ENCODE measurements at places on chromosomes 4 and X.

DNA sequence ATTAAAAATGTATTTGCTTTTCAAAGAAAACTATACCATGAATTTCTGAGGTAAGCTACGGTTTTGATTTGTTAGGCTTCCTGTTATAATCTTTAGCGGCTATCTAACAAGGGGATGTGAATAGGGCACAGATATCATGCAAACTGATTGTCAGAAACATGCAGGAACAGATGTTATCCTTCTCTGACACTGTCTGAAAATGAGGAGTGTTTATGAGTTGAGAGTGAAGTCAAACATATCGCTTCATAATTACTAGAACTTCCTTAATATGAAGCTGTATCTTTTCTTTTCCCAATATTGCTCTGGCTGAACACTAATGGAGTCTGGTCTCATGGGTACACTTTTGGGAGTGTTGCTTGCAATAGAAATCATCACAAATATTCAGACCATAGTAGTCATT lies 16.3 kb upstream of the SULT1B1 start:
- no peak for DNase-seq

DNA sequence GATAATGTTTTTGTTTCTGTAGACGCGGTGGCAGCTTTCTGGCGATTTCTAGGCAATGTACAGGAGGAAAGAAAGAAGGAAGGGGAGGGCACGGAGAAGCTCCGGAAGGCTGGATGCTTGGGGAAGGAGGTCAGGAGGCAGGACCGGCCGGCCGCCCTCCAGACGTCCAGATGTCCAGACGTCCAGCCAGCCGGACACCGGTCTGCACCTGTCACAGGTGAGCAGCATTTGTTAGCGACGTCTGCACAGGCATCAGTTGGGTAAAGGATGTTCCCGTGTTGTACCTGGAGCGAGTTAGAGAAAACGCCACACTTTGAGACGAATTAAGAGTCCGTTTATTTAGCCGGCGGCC lies 90.0 kb upstream of the PPP2R3B start:
- DNase-seq = no peak

DNA sequence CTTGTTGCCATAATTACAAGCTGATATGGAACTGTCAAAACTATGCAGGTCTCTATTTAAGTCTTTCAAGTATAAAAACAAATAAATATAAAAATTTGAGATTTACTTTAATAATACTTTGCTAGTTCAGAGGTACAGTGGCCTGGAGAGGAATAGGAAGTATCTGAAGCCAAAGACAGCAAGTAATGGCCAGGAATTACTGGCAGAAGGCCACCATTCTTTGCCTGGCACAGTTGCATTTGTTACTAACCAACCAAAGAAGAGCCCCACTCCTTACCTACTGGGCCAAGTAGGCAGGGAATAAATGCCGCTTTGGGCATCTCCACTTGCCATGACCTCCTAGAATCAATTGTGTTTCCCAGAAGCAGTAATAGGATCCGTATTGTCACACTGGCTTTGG lies 13.8 kb upstream of the ADAMTS3 start:
- no peak for DNase-seq

DNA sequence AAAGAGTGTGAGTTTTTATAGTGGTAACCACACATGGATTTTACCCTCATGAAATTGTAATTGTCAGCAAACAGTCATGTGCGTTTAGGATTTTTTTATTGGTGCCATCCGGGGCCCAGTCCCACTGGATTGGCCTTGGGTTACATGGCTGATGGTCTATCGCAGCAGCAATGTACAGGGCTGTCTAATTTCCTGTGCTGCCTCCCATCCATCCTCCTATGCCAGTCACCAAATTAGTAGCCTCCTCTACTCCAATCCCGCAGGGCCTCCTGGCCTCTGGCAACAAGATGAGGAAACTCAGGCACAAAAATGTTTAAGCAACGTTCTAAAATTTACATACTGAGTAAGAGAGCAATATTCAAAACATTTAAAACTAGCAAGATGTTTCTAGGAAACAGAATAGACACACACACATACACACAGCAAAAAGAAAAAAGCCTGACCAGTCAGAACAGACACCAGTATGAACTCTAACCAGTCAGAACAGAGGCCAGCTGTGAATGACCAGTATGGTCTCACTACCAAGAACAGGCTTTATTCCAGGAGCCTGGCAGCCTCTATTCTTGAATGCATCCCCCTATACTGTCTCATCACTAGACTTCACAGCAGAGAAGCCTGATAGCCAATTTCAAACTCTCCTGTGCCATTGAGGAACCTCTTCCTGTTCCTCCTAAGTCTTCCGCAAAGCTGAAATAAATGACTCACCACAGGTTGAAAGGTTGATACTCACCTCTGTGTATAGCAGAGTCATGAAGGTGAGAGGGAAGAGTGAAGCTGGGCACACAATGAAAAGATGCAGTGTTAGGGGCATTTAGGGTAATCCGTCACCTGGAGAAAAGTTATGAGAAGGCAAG lies 42.6 kb downstream of the CHRNA9 start:
- DNase-seq = no peak

GRCh38 chr4:141637565-141637964 lies 1.2 kb downstream of the IL15 start:
- peak; percentile 51 for DNase-seq

- no peak for DNase-seq
Observed at GRCh38 chrX:19814240-19814639, 73.2 kb downstream of the SH3KBP1 start.

DNA sequence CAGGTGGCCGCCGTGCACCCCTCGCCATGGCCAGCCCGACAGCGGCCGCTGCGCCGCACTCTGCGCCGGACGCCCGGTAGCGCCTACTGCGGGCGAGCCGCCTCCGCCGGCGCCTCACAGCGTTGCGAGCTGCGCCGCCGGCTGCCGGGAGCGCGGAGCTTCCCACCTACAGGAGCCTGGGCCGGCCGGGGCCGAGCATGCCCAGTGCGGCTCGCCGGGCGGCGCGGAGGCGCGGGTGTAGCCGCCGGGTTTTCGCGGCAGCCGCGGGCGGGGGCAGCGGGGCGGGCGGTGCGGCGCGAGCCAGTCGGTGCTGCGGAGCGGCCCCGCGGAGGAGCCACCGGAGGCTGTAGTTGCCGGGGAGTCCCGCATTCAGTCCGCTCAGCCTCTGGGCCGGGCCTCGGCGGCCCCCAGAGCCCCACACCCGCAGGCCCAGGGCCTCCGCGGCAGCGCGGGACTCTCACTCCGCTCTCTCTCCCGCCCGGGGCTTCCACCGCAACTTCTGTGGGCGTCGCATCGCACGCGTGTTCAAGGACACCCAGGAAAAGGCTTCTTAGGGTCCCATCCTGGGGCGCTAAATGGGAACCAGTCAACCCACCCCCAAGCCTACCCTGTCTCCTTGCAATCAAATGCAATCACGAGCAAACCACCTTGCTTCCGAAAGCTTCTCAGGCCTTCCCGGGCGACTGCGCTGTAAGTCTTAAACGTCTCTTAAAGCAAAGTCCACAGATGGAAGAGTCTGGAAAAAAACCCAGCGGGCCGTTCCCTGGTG lies at the start of gene MFAP3L:
MFAP3L (minus strand) TSS at position 143 of the 769 bp plus-strand sequence. CDS start 20,518 bp downstream, outside the sequence.
- peak; percentile 93 for DNase-seq

DNA sequence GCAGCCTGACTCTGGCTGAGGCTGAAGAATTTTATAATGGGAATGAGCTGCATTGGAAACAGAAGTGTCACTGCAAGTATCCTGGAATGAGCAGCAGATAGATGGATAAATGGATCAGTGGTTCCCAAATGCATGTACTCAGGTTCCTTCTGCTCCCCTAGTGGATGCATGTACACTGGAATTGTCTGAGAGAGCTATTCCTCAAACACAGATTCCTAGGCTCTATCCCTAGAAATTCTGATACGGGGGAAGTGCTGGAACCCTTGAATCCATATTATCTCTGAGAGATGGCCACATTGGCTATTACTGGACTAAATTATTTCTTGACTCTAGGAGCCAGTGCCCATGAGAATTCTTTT lies 64.8 kb downstream of the TMEM131L start:
- DNase-seq = no peak

- DNase-seq = no peak
Observed at GRCh38 chr4:41820473-41820872, 71.9 kb upstream of the PHOX2B start.

- DNase-seq = no peak
Observed at GRCh38 chr4:61741327-61742096, 541.4 kb downstream of the ADGRL3 start.

DNA sequence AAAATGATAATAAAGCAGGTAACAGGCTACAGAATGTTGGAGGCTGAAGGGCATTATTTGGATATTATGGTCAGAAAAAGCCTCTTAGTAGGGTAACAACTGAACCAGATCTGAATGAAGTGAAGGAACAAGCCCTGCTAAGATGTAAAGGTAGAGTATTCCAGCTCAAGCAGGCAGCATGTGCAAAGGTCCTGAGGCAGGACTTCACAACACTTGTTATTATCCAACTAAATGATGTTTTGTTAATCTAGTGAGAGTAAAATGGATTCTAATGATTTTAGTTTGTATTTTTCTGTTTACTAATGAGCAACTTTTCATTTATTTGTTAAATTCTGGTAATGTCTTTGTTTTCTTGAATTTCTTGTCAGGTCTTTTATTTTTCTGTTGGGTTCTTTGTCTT lies 35.7 kb downstream of the RAB33B start:
- no peak for DNase-seq

DNA sequence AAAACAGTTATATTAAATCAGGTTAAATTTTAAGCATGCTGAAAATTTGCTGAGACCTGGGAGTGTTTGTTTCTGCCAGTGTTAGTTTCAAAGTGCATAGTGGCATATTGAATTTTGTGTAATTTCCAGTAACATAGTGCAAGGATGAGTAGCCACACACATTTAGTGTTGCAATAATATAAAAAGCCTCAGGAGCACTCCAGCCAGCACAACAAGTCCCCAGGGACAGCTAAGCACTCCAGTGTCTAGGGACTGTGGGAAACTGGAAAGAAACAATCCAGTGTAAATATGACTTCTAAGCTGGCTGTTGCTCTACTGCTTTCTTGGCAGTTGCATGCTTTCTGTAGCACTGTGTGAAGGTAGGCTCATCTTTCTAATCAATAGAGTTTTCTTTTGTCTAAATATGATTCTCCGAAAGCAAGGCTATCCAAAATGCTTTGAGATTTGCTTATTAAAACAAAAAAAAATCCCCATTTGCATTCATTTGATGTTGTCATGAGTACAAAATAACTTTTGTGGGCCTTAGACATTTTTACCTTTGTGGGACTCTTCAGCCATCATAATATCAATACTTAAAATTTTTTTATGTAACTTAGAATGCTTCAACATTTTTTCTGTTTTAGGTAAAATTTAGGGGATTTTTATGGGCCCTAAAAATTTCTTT lies 24.2 kb upstream of the CXCL2 start:
- DNase-seq = no peak

DNA sequence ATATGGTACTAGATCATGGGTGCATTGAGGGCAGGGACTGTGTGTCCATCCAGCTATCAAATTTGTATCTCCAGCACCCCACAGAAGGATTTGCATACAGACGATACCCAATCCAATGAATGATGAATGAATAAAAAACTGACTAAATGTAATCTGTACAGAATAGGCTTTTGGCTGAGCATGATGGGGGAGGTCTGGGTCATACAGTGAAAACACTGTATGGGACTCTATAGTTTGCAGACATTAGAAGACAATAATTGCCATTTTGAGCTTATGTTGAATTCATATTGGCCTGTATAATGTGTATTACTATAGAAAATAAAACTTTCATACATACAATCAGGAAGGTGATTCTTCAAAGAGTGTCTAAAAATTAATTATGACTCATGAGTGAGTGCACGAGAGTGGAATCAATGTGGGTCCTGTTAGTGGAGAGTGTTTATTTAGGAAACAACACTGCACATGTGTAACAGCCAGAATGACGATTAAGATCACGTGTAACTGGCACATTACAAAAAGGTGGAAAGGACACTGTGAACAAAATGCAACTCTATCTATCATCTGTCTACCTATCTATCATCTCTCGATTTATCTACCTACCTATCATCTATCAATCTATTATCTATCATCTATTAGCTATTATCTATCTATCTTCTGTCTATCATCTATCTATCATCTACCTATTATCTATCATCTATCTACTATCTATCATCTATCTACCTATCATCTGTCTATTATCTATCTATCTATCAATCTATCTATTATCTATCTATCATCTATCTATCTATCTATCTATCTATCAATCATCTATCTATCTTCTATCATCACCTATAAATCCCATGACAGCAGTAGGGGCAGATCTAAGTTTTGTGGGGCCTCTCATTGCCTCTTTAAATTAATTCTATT lies 201.3 kb downstream of the PTTG2 start:
- no peak for DNase-seq

DNA sequence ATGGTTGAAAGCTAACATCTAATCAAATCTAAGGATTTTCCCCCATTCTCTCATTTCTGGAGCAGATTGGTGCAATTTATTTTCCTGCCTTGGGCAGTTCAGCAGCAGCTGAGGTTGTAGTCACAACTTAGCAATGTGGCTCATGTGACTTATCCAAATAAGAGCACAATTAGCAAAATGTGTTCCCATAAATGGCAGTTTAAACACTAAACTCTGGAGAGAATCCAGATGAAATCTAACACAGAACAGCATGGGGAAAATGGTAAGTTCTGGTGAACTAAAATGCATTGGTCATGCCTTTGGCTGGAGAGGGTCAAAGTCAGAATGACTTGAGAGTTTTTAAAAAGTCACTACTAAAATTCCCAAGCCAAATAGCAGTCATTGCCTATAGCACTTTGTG lies 422.6 kb upstream of the DIPK2B start:
- no peak for DNase-seq

All from GM13977 (cell line).